ENCODE measurements at places on chromosomes 13 and 19.

GRCh38 chr13:103039183-103039582 lies 27.0 kb downstream of the SLC10A2 start:
- no peak for DNase-seq

GRCh38 chr13:98022210-98022609 lies 68.7 kb downstream of the IPO5 start:
- DNase-seq: no peak

DNA sequence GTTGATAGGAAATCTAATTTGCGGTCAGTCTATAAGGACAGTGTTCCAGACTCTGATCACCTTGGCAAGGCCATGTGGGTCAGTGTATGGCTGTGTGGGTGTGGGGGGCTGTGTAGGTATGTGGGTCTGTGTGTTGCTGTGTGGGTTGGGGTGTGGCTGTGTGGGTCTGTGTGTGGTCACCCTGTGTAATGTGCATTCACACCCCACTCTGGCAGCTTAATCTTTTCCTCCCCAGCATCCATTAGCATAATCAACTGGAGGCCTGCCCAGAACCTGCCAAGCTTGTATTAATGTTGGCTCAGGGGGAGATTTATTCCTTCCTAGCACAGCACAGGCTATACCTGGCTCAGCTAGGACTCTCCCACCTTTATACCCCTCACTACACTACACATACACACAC lies 203.2 kb downstream of the TUBA3C start:
- DNase-seq: no peak

- DNase-seq: no peak
These were observed 23.7 kb downstream of the SH3GL1 start for GRCh38 chr19:4376671-4376990.

DNA sequence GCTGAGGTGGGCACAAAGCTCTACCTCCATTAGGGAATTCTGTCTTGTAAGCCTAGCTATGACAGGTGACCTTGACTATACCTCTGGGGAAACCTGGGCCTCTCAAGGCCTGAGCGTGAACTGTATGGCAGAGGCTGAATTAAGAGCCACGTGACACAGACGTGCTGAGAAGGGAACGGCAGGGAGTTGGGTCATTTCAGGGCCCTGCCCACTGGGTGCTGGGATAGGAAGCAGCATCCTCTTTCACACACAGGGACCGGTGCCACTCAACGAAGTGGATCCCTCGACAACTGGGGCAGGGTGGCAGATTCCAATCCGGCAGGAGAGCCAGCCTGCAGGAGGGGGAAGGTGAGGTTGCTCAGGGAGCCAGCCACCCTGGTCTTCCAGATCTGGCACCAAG lies 9.2 kb downstream of the ASF1B start:
- DNase-seq: no peak

- no peak for DNase-seq
These were observed 21.9 kb downstream of the C19orf44 start for GRCh38 chr19:16518061-16518460.

- no peak for DNase-seq
These were observed 53.0 kb upstream of the URAD start for GRCh38 chr13:28041501-28041900.

GRCh38 chr13:42614436-42615035 lies 40.6 kb downstream of the TNFSF11 start:
- no peak for DNase-seq

GRCh38 chr13:64538711-64539110 lies 2691.4 kb downstream of the PCDH9 start:
- no peak for DNase-seq

DNA sequence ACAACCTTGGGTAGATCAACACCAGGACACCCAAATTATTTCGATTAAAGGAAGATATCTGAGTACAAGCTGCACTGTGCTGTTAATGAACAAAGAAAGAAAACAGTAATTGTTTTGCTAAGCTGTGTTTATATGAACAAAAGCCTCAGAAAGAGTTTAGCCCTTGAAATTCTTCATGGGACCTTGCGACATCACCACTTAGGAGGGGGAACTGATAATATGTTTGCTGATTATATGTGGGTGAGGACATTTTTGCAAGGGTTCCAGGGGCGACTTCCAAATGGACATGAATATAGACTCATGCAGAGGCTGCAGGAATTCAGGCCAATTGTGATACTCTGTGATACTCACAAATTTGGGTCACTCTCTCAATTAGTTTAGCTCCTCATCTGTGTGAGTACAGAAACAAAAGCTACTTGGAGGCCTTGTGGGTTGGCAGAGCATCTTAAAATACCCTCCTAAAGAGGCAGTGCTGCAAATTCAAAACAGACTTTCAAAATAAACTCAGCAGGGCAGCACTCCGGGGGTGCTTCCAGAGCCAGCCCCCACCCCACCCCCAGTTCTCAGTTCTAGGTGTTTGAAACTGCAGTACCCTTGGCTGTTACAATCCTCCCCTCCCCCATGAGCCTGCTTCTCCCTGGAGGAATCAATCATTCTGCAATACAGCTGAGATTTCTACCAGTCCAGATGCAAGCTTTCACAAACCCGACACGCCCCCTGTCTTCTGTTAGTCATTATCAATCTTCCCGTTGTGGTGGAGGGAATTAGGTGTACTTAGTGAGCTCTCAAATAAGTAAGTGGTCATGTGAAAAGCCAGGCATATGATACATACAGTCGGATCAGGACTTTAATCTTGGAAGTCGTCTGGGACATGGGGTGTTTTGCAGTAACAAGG lies 97.0 kb upstream of the MBNL2 start:
- DNase-seq: no peak
